ENCODE measurements at places on chromosomes 12 and 14.

GRCh38 chr12:57657744-57658143 lies 24.7 kb upstream of the B4GALNT1 start:
- DNase-seq: no peak

DNA sequence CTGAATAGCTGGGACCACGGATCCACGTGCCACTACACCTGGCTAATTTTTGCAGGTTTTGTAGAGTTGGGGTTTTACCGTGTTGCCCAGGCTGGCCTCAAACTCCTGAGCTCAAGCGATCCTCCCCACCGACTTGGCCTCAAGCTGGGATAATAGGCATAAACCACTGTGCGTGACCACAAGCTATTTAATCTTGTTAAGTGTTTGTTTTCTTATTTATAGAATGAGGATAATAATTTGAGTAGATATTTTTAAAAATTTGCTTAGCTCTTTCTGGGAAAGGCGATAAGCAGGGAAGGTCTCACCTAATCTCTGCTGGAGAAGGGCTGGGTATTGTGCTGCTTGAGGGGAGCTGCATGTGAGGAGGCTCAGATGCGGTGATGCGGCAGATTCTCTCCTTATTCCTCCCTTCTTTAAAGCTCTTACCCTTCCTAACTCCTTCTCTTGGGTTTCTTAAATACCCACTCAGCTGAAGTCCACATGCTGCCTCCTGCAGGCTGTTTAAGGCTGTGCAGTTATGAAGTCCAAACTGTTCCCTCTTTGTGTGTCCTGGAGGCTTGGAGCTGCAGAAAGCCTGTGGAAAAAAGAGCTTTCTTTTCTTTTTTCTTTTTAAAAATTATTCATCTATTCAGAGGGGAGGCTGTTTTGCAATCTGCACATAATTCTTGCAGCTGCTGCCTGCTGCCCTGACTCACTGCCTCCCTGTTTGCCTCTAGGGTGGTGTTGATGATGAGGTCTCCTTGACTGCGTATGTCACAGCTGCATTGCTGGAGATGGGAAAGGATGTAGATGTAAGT lies 37.9 kb downstream of the A2ML1 start:
- peak; percentile 19 for DNase-seq

GRCh38 chr14:94382716-94383596 lies 5.4 kb downstream of the SERPINA1 start:
- no peak for DNase-seq

GRCh38 chr14:100132903-100133510 lies 26.4 kb downstream of the DEGS2 start:
- no peak for DNase-seq

DNA sequence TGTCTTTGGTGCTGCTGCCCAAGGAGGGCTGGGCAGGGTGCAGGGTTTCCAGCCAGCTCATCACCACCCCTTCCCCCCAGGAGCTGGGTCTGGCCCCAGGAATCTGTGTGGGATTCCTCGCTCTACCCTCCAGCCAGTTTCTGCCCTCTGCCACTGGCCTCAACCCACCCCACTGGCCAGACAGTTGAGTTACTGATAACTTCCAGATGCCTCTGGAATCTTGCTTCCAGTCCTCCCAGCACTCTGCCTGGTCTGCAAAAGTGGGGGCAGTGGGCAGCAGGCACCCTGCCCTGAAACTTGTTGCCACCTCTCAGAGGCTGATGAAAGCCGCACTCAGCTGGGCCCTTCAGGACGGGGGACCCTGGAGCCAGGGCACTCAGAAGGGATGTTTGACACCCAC lies 20.1 kb upstream of the TBX3 start:
- no peak for DNase-seq

- no peak for DNase-seq
These were observed 95.1 kb upstream of the ARID2 start for GRCh38 chr12:45634273-45634917.

DNA sequence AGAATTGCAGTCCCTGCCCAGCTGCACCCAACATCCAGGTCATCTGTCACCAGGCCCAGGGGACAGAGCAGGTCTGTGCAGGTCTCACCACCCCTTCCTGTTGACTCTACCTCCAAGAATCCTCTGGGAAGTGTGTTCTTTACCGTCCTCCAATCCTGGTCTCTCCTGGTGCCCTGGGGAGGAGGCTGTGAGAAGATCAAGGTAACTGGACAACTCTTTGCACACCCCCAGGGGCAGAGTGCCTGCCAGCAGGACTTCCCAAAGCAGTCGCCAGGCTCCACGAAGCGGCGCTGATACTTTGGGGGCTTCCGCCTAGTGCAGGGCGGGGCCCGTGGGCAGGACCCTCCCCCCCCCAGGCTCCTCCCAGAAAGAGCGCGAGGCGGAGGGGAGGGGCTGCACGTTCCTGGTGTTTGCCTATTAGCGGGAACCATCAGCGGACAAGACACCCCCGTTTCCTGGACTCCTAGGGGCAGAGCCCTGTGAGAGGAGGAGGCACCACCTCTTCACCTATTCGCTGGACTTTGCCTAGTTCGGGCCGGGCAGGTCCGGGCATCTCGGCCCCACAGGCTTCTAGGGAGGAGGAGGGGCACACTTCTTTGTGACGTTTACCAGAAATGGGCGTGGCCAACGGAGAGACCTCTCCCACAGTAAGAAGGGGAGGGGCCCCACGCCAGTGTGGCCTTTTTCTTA lies 918.0 kb downstream of the AACS start:
- DNase-seq: no peak

DNA sequence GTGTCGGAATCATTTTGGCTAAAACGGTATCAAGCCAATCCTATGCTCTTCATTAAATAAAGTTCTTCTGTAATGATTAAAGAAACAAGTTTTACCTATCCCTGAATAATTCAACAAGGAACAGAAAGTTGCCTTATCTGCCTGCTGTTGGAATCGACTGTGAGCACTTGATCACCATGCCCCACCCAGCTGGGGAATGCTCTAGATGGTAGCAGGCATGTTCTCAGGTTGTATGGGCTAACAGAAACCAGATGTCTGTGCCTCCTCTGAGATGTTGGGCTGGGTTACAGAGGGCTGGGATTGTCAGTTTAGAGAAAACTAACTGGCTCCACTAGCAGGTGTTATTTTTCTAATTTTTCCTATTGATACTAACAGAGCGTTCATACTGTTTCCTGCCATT lies 28.9 kb downstream of the RTRAF start:
- DNase-seq: no peak

GRCh38 chr12:89976866-89977265 lies 268.2 kb upstream of the ATP2B1 start:
- no peak for DNase-seq

DNA sequence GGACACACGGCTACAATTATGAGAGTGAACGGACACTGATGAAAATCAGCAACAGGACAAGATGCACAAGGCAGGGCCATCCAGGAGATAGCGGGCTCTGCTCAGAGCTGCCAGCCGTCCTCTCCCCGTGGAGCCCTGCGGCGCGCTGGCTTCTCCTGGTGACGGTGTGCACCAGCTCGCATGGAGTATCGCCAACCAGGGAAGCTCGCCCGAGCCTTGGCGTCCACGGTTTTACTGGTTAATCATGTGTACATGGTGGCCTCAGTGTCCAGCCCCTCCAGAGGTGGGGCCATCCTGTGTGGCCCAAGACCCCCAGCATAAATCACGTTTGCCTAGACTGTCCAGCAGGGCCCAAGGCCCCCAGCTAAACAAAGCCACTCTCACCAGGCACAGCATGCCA lies 31.2 kb upstream of the DYNC1H1 start:
- DNase-seq: no peak

DNA sequence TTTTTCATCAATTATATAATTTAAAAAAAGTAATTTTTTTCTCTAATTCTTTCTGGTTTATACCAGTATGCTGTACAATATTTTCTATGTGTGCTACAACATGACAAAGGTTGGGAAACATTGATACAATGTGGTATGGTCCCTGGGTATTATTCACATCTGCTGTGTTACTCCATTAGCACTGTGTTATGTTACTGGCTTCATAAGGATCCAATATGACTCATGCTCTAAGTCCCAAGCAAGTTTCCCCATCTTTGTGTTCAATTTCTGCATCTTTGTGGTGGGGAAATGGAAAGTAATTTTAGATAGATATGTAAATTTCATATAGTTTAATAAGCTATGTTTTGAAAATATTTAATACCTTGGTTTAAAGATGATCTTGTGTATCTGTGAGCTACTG lies 35.8 kb downstream of the FBXO33 start:
- DNase-seq: no peak

DNA sequence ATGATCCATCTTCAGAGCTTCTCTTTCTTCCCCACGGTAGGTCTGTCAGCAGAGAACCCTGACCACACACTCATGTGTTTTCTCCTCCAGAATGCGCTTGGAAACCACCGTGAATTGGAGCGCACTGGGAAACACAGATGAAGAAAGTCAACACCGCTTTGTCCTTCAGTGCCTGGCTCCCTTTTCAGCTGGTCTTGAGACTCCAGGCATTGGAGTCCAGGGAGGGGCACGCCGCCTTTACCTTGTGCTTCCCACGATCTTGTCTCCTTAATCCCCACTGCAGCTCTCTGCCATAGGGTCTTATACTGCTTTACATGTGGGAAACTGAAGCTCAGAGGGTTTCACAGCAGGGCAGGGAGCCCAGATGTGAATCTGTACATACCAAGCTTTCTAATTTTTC lies 1.1 kb downstream of the FAM90A1 start:
- no peak for DNase-seq

- DNase-seq: no peak
These were observed 97.0 kb downstream of the ZFC3H1 start for GRCh38 chr12:71566655-71567054.

- no peak for DNase-seq
These were observed 457.6 kb upstream of the RGS6 start for GRCh38 chr14:71474301-71475265.

DNA sequence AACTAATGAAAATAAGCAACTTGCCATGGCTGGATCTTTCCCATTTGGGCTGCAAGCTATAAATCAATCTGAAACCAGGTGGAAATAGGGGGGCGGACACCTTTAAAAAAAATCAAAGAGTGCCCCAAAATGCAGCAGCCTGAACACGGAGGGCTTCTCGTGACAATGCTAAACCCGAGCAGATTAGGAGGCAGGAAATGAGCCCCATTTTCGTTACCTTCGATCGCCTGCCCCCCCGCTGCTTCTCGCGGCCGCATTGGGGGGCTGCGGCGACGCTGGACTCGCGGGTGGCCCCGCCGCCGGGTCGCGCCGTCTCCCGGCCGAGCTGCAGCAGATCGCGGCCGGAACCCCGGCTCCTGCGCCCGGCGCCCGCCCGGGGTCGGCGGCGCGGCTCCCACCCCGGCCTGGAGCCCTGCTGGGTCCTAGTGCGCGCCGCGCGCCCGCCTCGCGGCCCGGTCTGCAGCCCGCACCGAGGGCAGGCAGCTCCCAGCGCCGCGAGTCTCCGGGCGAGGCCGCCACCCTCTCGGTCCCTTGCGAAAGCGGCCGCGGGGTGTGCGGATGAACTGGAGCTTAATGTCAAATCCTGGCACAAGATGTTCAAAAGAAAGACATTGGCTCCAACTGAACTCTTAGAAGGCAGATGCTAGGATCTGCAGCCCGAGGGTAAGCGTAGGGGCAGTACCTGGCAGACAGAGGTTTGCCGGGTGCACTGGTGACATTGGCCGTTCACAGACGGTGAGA lies 201.9 kb upstream of the FOXN3 start:
- DNase-seq: peak; percentile 52

- peak; percentile 72 for DNase-seq
These were observed at the start of the genes AMIGO2 and PCED1B for GRCh38 chr12:47079468-47079980. Gene AMIGO2, minus strand, starts transcription at chr12:47079959. Its CDS starts 957 bp downstream, at chr12:47079002. Gene PCED1B, plus strand, starts transcription at chr12:47079621. Its CDS starts 155,443 bp downstream, at chr12:47235064.

GRCh38 chr12:102533483-102534215 lies 53.3 kb upstream of the IGF1 start:
- DNase-seq: no peak

- no peak for DNase-seq
These were observed 539.3 kb upstream of the TBX3 start for GRCh38 chr12:115223322-115223721.

GRCh38 chr14:76647697-76648298 lies 113.5 kb upstream of the VASH1 start:
- peak; percentile 11 for DNase-seq

DNA sequence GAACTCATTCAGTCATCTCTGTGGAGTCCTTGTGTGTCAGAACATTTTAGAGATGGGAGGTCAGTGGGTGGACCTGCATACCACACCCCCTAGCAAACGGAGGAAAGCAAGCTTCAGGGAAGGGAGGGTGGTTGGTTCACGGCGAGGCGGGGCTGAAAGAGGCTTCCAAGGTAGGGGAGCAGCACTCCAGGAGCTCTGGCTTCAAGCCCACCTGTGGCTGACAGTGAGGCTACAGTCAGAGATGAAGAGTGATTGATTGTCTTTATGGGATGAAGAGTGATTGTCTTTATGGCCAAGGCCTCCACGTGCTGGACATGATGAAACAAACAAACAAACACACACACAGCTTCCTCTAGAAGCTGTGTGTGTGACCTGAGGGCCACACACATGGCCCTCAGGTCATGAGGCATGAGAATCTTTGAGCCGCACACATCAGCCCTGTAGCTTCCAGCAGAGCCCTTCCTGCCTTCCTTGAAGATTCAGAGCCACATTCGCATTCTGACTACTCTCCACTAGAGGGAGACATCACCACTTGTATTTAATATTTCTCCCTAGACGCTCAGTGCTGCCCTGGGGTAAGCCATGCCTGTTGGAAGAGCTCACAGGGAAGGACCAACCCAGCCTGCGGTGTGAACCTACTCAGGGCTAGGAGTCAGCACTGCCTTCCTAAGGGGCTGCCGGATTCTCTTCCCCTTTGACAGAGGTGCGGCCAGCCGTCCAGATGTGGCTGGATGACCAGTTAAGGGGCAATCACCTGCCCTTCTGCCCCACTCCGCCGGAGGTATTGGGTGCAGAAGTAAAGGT lies 54.4 kb upstream of the KCNA1 start:
- DNase-seq: peak; percentile 60

DNA sequence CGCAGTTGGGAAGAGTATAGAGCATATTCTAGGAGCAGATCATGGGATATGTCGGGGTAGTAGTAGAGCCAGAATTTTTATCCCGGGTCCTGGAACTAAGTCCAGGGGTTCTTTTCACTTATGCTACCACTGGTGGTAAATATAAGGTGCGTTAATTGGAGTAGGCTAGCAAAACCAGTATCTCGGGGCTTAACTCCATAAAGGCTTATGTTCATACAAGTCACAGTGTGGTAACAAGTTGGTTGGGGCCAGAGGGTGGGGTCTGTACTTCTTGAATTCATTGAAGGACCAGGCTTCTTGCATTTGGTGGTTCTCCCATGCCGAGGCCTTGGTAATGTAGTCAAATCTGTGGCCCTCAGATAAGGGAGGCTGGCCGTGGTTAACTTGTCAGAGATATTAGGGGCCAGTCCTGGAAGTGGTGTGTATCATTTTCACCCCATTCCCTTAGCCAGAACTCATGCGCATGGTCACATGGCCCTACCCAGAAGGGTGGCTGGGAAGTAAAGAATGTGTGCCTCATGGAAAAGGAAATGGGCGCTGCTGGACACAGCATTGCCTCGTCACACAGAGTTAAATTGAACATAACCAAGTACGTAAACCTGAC lies 1.5 kb upstream of the ZNF641 start:
- no peak for DNase-seq

- no peak for DNase-seq
These were observed 11.7 kb upstream of the DAAM1 start for GRCh38 chr14:59176765-59177164.

GRCh38 chr14:25111061-25111601 lies 61.2 kb upstream of the STXBP6 start:
- no peak for DNase-seq

GRCh38 chr14:97266653-97267052 lies 469.5 kb downstream of the VRK1 start:
- no peak for DNase-seq

GRCh38 chr12:45568808-45569207 lies 160.7 kb upstream of the ARID2 start:
- DNase-seq: no peak
